ENCODE measurements at places on chromosomes 12 and 14. TPM values are rescaled to one million over a fixed set of nuclear protein-coding genes. Genes with fewer than 3 reads are reported as not detected.

DNA sequence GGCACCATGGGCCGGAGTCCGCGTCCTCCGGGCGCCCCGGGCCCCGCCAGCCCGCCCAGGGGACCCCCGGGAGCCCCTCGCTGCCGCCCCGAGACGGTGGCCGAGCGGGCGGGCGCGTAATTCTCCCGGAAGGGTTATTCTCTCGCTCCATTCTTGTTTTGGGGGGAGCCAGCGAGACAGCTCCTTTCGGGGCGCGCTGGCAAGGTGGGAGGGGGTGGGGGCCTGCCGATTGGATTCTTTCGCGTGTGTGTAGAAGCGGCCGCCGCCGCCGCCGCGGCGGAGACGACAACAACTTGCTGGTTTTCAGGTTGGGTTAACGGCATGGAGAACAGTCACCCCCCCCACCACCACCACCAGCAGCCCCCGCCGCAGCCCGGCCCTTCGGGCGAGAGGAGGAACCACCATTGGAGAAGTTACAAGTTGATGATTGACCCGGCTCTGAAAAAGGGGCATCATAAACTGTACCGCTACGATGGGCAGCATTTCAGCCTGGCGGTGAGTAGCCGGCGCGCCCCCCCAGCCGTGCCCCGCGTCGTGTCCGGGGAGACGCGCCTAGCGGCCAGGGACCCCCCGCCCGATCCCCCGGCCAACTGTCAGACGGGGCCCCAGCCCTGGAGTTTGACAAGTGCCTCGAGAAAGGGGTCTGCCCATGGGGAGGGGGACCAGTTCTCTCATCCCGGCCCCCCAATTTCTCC lies 755 bp downstream of the SETD1B start:
- DNase-seq: no peak

Gene IFT81
- polyA plus RNA-seq: 13.8 TPM

Gene DEPDC4
- polyA plus RNA-seq: 2.3 TPM

Gene PIANP
- polyA plus RNA-seq: 2.4 TPM

DNA sequence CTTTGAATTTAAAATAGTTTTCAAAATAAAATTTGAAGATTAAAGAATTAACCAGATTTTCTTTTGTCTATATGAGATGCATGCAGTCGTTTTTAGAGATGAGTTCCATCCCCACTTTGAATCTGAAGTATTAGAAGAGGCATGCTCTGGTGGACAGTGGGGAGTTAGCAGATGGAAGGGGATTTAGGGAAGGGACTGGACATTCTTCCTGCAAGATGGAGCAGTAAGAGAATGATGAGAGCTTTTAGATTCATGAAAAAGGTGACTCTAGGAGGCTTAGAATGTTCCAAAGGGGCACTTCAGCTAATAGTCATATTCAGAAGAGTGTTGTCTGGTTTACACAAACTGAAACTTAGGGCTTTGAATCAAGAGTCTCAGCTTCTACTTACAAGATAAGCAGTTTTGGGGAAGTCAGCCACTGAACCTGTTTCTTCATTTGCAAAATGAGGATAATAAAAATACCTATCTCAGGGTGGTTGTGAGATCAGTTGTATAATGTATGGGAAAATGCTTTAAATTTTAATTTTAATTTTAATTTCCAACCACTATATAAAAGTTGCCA lies 3.7 kb downstream of the ZBTB1 start:
- no peak for DNase-seq

GRCh38 chr12:132491138-132491663 lies 1.2 kb downstream of the FBRSL1 start:
- DNase-seq: no peak

Gene GPR65
- polyA plus RNA-seq: 0.88 TPM

- no peak for DNase-seq
These were observed 6.8 kb upstream of the LEMD3 start for GRCh38 chr12:65162609-65163008.

DNA sequence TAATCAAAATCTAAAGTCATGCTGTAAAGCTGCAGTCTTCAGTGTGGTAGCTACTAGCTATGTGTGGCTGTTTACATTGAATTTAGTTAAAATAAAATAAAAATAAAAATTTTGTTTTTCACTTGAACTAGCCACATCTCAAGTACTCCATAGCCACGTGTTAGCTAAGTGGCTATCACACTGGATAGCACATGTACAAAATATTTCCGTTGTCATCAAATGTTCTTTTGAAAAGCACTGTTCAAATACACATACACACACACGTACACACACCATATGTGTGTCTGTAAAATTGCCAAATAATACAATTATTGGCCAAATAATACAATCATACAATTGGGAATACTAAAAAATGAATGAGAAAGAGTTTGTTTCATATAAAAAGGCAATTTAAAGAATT lies 778.2 kb upstream of the FLRT2 start:
- DNase-seq: no peak

GRCh38 chr12:132270969-132271754 lies 58.2 kb downstream of the GALNT9 start:
- no peak for DNase-seq

GRCh38 chr12:12990700-12991468 lies 9.2 kb downstream of the HEBP1 start:
- DNase-seq: no peak

Data from hindlimb muscle (tissue), 1 donor.